ENCODE measurements at places on chromosomes 12 and 14. TPM values are rescaled to one million over a fixed set of nuclear protein-coding genes. Genes with fewer than 3 reads are reported as not detected.

DNA sequence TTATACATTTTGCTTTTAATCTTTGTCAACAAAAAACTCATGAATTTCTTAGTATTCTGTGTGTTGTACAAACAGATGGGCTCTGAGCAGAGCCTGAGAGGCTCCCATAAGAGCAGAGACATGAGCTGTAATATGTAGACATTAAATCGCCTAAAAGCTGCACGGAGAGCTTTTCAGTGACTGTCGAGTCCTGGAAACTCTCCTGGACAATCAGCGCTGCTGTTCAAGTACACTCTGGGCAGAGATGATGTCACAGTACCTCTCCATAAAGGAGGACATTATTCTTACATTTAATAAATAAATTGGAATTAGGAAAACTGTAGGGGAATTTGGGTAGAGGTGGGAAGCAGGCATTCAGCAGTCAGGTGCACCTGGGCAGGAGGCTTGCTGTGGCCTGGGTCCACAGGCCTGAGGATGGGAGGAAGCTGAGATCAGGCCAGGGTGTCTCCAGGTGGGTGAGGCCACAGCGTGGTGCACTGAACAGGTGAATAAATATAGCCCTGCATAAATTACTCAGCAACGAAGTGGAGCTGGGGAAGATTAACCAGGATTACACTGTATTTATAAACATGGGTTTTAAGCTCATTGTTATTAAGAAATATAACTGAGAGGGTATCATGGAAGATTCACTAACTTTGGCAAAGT, 13.3 kb upstream of the TCL1A start:
- DNase-seq = no peak

- no peak for DNase-seq
These were observed 123.4 kb downstream of the SLC25A47 start for GRCh38 chr14:100446572-100446971.

- no peak for DNase-seq
These were observed 703 bp downstream of the ASCL4 start for GRCh38 chr12:107775093-107775721.

DNA sequence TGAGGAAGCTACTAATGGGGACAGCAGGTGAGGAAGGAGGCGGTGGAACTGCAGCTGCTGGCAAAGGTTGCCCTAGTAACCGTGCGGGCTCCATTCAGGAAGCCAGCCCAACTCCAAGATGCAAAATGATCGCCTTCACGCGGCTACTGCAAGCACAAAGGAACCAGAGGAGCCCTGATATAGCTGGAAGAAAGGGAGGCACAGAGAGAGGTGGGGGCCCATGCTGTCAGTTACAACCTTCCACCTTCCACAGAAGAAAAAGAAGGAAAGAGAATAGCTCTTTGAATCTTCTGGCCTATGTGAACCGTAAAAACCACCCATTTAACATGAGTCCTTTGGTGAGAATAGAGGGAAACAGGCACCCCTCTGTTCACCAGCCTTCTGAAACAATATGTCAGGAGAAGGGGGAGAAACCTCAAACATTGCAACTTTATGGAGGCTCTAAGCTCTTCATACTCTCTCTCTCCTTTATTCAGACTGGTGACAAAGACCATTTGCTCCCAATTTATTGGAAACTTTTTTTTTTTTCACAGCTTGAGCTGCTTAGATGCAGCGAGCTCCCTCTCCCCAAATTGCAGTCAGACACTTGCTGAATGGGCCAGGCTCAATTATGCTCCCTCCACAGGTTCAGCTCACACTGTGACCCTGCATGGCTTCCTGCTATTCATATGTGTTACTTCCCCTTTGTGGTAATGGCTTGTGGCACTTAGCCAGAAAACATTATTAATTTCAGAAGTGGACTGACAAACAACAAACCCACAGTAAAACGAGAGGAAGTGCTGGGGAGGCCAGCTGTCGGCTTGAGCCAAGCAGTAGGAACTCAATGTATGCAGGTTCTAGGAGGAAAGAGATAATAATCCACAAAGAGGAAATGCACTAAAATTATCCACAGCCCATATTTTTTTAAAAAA, 6.2 kb downstream of the DUSP6 start:
- DNase-seq = no peak

GRCh38 chr12:124398578-124399227, 103.8 kb downstream of the RFLNA start:
- DNase-seq = no peak

- no peak for DNase-seq
These were observed 121.7 kb downstream of the CHST11 start for GRCh38 chr12:104578453-104578852.

DNA sequence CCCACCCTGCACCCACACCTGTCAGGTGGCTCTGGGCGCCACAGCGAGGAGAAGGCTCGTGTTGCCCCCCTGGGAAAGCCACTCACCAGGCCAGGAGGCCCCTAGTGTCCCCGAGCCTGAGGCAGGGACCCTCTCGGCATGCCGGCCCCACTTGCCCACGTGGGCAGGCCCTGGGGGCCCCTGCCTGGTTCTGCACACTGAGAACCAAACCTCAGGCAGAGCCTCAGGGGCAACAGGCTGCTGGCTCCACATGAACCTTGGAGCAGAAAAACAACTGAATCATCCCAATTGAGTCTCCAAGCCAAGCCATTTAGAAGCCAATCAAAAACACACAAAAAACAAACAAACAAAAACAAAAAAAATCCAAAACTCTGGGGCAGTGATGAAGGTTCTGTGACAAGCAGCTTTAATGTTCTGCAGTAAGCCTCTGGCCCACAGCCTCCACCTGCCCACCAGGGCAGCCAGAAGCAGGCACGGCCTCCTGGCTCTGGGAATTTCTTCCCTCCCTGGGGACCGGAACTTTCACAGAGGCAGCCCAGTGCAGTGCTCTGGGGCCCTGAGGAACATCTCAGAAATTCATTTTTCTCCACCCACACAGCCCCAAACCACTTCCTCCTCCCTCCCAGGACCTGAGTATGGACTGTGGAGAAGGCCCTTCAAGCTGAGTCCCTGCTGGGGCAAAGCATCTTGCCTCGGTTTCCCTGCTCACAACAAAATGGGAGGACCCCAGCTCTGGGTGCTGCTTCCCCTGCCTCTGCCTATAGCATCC, 90.2 kb downstream of the CHGA start:
- no peak for DNase-seq

- no peak for DNase-seq
These were observed 23.6 kb upstream of the TMEM132D start for GRCh38 chr12:129927316-129927900.

DNA sequence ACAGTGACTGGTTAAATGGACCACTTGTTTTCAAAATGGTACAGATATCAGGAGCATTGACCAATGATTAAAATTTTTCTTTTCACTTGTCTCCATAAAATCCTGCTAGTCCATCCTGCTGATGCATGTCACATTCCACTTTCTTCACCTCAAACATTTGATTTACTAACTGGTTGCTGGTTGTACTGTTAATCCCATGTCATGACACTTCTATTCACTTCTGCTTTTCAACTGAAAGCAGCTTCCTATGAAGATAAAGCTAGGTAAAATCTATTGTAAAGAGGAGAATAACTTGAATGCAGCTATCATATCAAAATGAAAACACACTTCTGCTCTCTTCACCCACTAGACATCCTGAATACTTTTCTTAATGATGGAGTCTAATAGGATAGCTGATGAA, 149.6 kb upstream of the OTX2 start:
- DNase-seq = no peak

DNA sequence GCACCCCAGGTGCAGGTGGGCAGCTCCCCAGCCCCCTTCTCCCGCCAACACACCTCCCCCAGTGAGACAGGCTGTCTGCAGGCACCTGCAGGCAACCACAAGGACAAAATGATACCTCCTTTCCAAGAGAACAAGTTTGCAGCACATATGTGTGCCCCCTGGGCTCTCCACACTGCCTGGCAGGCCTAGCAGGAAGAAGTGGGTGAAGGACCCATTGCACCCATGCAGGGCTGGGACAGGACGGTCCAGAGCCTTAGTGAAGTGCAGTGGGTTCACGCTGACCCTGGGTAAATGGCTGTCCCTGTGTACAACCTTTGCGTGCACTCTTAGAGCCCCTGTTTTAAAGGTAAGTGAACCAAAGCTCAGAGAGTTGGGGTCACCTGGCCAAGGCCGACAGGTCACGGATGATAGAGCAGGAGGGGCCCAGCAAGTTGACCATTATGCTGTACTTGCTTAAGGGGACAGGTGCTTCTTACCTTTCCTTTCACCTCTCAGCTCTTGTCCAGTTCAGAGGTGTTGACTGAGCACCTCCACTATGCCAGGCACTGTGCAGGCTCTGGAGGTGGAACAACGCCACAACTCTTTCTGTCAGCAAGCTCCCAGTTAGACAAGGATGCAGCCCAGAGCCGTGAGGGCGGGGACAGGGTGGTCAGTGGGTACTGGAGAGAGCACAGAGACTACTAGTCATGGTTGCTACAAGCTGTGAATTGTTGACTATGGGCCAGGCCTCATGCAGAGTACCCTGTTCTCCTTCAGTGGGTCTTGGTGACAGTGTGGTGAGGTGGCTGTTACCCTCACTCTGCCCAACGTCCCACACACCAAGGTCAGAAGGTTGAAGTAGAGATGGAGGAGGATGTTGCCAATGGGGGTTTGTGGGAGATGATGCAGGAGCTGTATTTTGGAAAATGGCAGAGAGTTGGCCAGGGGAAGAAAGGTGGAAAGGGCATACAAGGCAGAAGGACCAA, 125.9 kb downstream of the PAPOLA start:
- no peak for DNase-seq

GRCh38 chr12:93738199-93739058, 61.3 kb downstream of the CRADD start:
- no peak for DNase-seq

DNA sequence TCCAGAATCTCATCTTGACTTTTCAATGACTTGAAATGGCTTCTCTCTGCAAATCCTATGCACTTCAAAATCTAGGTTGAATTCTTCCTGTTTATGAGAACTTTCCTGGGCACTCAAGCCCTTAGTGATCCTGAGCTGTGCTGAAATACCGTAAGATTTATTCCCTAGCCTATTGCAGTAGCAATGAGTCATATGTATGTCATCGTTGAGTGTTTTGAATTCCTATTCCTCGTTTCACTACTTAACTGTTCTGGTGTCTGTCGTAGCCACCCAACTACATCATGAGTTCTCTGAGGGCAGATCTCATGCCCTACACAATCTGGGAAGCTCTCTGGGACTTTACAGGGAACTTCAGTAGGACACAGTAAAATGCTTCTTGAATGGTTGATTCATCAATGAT, 190.8 kb upstream of the TMEM132C start:
- no peak for DNase-seq

- no peak for DNase-seq
These were observed 45.0 kb upstream of the IQSEC3 start for GRCh38 chr12:21301-22189.

DNA sequence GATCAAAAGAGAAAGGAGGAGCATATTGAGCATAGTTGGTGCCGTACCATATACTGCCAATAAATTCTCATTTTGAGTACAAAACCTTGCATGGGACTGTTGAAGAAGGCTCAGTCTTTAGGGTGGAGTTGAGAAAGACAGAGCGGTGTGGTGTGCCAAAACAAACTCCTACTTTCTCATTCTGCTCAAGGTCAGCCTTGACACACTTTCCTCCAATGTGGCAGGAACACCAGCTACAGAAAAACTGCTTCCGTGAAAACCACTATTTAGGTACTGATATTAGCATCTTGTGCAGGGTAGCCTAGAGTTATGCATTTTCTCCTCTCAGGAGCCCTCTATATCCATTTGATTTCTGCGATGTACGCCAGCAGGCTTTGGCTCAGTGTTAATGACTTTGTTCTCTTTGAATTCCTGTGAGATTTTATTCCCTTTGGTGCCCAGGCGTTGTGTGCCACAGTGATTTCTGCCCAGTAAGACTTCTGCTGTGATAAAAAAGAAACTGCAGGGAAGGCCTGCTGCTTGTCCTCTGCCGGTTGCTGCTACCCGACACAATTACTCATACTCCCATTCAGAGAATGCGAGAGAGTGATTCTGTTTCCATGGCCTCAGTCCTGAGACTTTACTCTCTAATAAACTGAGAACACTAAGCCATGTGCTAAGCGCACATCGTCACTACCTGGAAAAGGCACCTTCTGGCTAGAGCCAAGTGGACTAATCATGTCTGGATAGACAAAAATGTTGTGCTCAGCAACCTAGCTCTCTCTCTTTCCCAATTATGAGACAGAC, 88.3 kb upstream of the MDM1 start:
- no peak for DNase-seq

- DNase-seq = no peak
These were observed 82.9 kb downstream of the ARF6 start for GRCh38 chr14:49975799-49976198.

DNA sequence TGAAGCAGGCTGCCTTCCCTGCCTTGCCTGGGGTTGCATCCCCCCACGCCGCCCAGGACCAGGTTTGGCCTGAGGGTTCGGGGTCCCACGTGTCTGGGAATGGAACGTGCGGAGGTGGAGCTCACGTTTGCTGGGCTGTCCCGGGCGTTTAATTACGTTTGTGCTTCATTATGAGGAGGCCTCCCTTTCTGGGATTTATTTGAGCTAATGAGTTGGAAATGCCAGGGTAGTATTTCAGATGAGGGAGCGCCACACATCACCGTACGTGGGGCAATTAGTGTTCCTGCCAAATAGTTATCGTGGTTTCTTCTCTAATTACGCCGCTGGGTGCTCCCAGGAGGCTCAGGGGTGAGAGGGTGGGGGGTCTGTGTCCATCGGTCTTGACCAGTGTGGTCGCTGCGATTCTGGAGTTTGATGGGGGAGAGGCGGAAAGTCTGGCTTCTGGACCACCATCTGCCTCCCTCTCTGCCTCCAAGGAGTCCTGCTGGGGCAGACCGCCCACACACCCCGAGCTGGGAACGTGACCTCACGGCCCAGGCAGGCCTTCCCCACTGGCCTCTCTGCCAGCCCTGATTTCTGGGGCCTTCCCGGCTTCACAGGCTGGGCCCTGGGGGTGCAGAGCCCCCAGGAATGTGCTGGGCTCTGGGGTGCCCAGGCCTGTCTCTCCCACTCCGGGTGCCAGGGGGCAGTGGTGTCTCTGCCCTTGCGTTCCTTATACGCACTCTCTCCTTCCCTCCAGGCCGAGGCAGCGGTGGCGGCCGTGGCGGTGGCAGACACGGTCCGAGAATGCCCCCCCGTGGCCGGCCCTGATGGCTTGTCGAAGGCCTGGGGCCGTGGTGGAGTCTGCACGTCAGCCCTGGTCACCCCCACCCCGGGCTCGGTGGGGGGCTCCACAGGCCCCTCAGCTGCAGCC, 18.9 kb downstream of the KIF26A start:
- DNase-seq = no peak

DNA sequence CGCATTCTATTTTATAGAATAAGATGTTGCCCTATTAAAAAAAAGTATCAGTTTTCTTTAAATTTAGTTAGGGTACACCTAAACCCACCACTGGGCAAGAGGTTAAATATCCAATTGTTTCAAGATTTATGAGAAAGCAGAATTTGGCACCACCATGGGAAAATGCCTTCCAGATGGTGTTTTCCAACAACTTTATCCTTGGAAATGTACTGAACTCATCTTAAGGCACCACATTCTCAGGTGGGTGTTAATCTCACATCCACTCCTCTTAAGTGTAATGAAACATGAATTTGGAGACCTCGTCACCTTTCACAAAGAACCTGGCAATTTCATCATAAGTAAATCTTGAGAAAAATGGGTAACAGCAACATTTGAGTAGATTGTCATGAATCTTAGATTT, 13.1 kb downstream of the CBX5 start:
- DNase-seq = no peak

TAS2R8 gene
- not detected for total RNA-seq

GPR162 gene
- not detected for total RNA-seq

PLEKHG7 gene
- not detected for total RNA-seq

IQSEC3 gene
- total RNA-seq = 0.29 TPM

RPGRIP1 gene
- total RNA-seq = 0.94 TPM

OTOGL gene
- total RNA-seq = not detected

IRF2BPL gene
- total RNA-seq = 51.7 TPM

PRH2 gene
- total RNA-seq = not detected
